Coronary artery (tissue), 2 donors: ENCODE measurements at places on chromosomes 16 and 17.

- peak; percentile 84 for DNase-seq
These were observed 54.6 kb upstream of the CORO6 start for GRCh38 chr17:29677221-29677791.

- DNase-seq = peak; percentile 71
These were observed 9.2 kb upstream of the SERPINF1 start for GRCh38 chr17:1752425-1753262.

GRCh38 chr17:22703204-22703603 lies 1010.9 kb downstream of the KCNJ18 start:
- DNase-seq = no peak

GRCh38 chr16:49020436-49020835 lies 261.2 kb downstream of the CBLN1 start:
- peak; percentile 29 for DNase-seq

DNA sequence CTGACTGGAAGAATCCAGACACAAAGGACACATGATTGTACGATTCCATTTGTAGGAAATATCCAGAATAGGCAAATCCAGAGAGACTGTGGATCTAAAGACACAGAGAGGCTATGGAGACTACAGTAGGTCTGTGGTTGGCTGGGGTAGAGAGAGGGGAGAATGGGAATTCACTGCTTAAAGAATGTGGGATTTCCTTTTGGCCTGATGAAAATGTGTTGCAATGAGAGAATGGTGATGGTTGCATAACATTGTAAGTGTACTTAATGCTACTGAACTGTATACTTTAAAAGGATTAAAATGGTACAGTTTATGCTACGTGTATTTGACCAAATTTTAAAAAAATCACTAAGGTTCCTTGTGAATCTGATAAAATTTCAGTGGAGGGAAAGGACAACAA lies 62.1 kb downstream of the GPRC5B start:
- DNase-seq = no peak

GRCh38 chr17:4742629-4743028 lies 2.9 kb upstream of the CXCL16 start:
- DNase-seq = no peak

DNA sequence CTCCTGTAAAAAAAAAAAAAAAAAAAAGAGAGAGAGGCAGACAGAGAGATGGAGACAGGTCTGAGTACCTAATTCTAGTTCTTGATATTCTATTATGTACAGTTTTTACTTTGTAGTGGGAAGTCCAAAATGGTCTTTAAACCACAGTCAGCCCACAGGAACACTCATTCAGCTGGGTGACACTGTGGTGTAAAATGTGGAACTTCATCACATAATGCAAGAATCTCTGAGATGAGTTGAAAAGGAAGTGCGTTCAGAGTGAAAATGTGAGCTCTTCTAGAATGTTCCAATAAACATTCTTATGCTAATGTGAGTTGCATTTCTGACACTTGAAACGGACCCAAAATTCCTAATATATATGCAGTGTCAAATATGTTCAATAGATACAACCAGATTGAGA lies 972.1 kb downstream of the CDH11 start:
- no peak for DNase-seq

GRCh38 chr17:49964303-49964768 lies 4.7 kb upstream of the DLX4 start:
- DNase-seq = no peak

- no peak for DNase-seq
These were observed 43.8 kb downstream of the CYTH1 start for GRCh38 chr17:78738278-78738677.

- no peak for DNase-seq
These were observed 173.8 kb downstream of the CDH8 start for GRCh38 chr16:61862221-61863155.

- no peak for DNase-seq
These were observed 281.8 kb downstream of the HAPSTR1 start for GRCh38 chr16:9372934-9373890.

- DNase-seq = no peak
These were observed 263.8 kb upstream of the ELAC2 start for GRCh38 chr17:13281626-13282025.

DNA sequence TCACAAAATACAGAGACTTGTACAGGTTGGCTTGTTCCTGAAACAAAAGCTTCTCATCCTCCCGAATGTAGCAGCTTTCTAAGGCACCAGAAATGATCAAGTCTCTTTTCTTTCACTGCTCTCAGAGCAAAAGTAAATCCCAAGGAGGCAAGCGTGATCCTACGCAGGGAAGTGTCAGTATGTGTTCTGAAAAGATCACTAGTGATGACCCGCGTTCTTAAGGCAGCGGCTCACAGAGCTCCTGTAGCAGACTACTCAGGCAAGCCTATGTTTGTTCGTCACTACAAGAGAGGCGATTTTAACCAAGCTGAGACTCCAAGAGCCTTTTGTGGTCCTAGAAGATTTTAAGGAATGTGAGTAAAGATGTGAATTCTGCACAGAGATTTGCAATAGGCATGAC lies 34.5 kb downstream of the WIPI1 start:
- no peak for DNase-seq

- DNase-seq = no peak
These were observed at the start of gene CYB561 for GRCh38 chr17:63445954-63446752. Gene CYB561, minus strand, starts transcription at chr17:63446306. Its CDS starts 8,759 bp downstream, at chr17:63437547.

DNA sequence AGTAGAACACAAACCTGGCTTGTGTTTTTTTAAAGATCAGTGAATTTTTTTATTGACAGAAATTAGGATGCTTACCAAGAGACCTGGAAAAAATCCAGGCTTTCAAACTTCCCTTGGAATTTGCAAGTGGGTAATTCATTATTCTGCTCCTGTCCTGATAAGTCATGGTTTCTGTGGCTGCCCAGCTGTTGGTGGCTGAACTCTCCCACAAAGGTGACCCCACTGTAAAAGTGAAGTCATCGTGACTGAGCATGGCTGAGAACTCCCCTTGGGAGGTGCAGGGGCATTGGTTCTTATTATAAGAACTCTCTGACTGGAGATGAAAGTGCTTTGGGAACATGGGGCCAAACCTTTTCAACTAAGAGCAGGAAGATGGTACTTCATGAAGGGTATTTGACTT lies 46.6 kb upstream of the TANC2 start:
- no peak for DNase-seq

GRCh38 chr16:1545044-1546040 lies 11.9 kb downstream of the TMEM204 start:
- DNase-seq = no peak

DNA sequence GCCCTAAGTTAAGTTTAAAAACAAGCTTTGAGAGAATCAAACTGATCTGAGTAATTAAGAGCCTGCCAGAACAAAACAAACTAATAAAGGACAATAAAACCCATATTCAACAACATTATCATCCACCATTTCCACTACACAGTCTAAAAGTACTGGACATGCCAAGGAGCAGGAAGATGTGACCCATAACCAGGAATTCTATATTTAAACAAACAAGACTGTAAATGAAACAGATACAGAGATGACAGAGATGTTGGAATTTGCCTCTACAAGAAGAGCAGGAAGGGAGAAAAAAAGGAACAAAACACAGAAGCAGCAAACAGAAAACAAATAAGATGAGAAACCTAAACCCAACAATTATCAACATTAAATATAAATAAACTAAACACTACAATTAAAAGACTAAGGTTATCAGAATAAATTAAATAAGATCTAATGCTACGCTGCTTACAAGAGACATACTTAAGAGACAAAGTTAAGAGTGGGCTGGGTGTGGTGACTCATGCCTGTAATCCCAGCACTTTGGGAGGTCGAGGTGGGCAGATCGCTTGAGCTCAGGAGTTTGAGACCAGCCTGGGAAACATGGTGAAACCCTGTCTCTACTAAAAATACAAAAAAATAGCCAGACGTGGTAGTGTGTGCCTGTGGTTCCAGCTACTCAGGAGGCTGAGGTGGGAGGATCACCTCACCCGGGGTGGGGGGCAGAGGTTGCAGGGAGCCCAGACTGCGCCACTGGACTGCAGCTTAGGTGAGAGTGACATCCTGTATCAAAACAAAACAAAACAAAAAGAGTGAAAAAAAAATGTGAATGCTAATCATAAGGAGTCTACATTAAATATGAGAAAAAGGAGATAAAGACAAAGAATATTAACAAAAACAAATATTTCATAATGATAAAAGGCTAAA lies 50.6 kb downstream of the CREBBP start:
- DNase-seq = no peak

DNA sequence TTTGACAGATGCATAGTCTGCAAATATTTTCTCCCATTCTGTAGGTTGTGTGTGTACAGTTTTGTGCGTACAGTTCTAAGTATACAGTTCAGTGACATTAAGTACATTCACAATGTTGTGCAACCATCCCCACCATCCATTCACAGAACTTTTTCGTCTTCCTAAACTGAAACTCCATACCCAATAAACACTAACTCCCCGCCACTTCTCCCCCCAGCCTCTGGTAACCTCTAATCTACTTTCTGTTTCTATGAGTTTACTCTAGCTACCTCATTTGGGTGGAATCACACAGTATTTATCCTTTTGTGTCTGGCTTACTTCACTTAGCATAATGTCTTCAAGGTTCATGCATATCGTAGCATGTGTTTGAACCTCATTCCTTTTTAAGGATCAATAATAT lies 14.3 kb downstream of the PIK3R5 start:
- DNase-seq = no peak

- DNase-seq = no peak
These were observed 30.5 kb downstream of the CUEDC1 start for GRCh38 chr17:57924677-57925076.

GRCh38 chr16:65010125-65010524 lies 111.7 kb downstream of the CDH11 start:
- DNase-seq = no peak

- no peak for DNase-seq
These were observed 228.5 kb downstream of the CCDC182 start for GRCh38 chr17:57516290-57517230.

DNA sequence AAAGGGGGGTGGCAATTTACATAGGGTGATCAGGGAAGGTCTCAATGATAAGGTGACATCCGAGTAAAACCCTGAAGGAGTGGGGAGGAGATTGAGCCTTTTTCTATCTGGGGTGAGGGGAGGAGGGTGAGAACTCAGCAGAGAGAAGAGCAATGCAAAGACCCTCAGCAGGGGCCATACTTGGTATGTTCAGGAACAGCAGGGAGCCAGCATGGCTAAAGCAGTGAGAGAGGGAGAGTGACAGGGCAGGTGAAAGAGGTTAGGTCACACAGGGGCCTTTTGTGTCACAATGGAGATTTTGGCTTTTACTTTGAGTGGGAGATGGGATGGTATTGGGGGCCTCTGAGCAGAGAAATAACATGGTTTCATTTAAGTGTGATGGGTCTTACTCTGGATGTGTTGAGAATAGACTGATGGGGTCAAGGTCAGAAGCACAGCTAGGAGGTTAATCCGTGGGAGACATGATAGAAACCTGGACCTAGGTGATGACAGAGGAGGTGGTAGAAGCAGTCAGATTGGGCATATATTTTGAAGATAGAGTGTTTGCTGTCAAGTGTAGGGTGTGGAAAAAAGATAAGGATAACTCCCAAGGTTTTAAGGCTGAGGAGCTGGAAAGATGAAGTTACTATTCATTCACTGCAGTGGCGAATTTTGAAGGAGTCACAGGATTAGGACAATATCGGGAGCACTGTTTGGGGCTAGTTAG lies 6.2 kb downstream of the SP2 start:
- no peak for DNase-seq

DNA sequence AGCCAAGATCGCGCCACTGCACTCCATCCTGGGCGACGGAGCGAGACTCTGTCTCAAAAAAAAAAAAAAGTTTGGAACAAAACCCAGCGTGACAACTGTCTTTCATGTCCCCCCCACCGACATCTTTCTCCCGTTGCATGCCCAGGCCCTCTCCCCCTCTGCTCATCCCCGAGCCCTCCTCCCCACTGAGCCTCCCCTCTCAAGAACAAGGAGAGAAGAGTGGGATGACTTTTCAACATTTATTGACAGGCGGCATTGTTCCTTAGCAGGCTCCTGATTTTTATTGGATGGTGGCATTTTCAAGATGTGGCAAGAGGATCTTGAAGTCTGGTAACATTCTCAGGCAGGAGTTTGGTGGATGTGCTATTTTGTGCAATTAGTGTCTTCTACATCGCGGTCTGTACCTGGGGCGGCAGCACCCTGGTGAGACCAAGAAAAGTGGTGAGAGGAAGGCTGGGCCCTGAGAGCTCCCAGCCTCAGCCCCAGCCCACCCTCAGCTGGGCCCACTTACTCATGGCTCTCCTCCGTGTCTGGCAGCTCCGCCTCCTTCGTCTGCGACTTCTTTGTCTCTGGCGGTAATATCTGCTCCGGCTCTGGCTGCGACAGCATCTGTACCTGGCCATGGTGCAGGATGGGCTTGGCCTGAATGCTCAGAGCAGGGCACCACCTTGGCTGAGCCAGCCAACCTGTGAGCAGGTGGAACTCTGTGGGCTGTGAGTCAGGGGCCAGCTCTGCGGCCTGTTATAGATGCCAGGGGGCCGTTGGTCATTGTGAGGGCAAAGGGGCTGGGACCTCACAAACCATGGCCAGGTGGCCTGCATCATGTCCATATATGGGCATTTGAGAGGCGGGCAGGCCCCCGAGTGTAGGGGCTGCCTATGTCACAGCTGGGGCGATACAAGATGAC lies at the start of gene PRM1:
Gene PRM1 (minus strand): TSS at position 715 of the 907 bp plus-strand sequence. CDS start 92 bp downstream, at position 623.
- DNase-seq = no peak

DNA sequence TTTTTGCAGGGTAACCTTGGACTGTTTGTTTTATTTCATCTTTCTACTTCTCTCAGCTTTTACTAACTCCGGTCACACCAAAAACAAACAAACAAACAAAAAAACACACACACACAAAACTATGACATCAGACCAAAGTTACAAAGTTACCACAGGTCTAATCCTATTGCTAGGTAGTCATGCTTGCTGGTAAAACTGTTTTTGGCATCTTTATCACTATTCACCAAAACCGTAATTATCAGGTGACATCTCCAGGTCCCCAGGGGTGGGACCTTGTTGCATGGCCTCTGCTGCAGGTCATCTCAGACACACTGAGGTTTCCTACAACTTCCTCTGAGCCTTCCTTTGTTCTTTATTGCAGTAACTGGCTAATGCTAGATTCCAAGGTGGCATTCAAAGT lies 162.3 kb downstream of the ABCA8 start:
- DNase-seq = no peak

- DNase-seq = peak; percentile 94
These were observed 10.1 kb downstream of the DYNC1LI2 start for GRCh38 chr16:66741169-66741900.

GRCh38 chr17:74986206-74986576 lies 1.2 kb upstream of the CDR2L start:
- DNase-seq = no peak
